ENCODE measurements at places on chromosomes 1 and 21.

GRCh38 chr1:213414911-213415310, 363.9 kb downstream of the RPS6KC1 start:
- no peak for DNase-seq

GRCh38 chr1:39833121-39833520, 44.5 kb upstream of the BMP8B start:
- peak; percentile 89 for DNase-seq

- no peak for DNase-seq
Measured at GRCh38 chr21:25342816-25343215, 264.5 kb downstream of the MRPL39 start.

DNA sequence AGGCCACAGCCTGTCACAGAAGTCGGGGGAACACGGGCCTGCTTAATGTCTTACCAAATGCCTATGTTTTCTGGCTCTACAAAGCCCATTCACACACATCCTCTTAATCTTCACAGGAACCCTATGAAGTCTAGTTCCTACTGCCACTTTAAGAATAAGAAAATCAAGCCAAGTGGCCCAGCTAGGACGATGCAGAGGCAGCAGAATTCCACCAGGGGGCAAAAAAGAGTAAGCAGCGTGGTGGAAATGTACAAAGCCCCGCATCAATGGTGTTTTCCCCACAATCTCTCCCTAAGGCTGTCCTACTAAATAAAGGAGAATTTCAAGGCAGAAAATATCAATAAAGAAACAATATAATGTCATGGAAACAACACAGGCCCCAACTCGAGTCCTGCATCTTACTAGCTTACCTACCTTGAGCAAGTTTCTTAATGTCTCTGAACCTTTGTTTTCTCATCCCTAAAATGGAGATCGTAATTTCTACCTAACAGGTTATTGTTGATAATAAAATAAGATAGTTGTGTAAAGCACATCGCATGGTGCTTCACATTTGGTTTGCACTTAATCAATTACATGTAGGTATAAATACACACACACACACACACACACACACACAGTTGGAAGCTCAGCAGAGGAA, 21.4 kb downstream of the SEC16B start:
- peak; percentile 45 for DNase-seq

GRCh38 chr1:43671626-43672330, 21.8 kb downstream of the KDM4A start:
- DNase-seq: no peak

DNA sequence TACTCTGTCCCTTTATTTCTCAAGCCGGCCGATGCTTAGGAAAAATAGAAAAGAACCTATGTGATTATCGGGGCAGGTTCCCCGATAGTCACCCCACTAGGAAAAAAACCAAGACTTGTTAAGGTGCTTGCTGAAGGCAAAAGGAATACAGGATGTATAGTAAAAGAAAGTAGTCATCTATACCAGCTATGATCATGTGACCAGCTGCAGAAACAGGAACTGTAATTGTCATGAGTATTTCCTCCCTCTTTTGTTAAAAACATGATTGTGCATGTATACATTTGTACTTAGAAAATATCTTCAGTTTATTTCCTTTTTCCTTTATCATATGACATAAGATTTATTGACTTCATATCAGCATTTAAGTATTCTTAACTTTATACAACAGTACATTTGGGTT, 30.5 kb downstream of the PIGK start:
- DNase-seq: no peak

GRCh38 chr21:33916200-33916567, 580 bp upstream of the ATP5PO start:
- no peak for DNase-seq

DNA sequence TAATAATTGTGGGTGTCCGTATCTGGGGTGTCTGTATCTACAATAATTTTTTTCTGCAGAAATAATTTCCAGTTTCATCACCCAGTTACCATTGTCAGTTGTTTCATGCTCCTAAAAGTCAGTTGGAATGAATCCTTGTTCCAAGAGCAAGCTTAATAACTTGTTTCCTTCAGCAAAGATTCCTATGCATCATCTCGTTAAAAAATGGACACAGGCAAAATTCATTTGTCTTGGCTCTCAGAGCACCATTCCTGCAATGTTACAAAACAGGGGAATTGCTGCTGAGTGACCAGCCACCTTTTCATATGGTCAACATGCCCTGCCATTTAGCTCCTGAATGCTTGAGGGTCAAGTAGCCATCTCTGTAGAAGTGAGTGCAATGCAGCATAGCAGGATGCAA, 393.4 kb downstream of the KCNT2 start:
- no peak for DNase-seq

- no peak for DNase-seq
Measured at GRCh38 chr1:216306830-216307229, 116.4 kb downstream of the USH2A start.

- no peak for DNase-seq
Measured at GRCh38 chr1:12475947-12476346, 142.1 kb downstream of the DHRS3 start.

GRCh38 chr1:155966135-155966534, 12.2 kb downstream of the ARHGEF2 start:
- no peak for DNase-seq

DNA sequence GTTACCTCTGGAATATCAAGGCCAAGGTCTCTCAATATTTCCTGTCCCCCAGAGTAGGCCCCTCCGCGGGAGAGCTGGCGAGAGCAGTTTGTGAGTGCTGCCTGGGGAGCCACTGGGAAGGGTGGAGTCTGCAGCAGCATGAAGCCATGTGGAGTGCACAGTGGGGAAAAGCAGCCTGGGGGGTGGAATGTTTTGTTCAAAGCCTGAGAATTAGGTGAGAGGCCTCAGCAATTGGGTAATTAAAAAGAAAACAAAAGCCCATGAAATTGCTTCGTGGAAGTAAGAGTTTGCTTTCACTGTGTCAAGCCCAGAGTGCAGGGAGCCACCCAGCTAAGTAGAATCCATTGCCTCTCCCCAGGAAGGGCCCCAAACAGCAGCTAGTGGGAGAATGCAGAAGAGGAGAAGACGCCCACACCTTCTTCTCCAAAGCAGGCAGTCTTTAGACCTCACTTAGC, 30.2 kb upstream of the DISC1 start:
- DNase-seq: no peak

DNA sequence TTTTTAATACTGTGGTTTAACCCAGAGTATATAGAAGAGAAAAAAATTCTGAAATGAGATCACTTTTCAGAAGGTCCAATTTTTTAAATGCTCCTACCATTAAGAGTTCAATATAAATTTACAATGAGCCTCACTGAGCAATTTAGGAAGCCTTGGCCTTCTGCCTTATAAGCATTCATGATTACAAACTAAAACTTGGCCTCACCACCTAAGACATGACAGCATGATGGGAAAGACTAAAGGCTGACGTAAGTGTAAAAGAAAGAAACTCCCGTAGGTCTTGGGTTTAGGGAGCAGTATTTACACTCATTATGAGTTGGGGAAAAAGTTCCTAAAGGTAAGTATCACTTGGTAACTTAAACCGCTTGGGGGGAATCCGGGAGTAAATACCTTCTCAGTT, 70.7 kb upstream of the ESRRG start:
- DNase-seq: no peak

DNA sequence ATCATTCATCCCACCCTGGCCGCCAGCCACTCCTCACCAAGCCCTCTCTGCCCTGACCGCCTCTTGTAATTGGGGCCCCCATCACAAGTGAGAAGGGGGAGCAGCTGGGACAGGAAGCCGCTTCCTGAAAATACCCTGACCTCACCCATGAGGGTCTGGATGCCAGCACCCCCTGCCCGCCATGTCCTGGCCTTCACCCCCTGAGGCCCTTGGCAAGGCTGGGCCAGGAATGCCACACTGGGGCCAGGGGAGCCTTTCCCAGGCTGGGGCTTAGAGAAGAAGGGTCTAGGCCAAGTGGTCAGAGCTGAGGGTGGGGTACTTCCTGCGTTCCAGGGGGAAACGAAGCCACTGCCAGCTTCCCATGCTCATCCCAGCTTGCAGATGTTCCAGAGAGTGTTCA, 60.5 kb downstream of the TAS1R2 start:
- DNase-seq: no peak

GRCh38 chr1:95216292-95216990, 17.6 kb upstream of the RWDD3 start:
- DNase-seq: no peak

DNA sequence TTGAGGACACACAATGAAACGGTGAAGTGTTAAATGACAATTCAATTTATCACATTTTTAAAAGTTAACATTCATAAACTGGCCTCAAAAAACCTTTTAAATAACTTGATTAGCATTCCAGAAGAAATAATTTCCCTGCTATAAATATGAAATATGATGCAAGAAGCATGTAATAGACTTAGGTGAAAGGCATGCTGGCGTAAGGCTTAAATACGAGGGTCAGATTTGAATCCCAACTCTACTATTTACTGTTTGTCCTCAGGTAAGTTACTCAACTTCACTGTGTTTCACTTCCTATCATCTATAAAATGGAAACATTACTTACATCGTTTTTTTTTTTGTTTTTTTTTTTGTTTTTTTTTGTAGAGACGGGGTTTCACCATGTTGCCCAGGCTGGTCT, 40.8 kb downstream of the EPRS1 start:
- no peak for DNase-seq

Data from NCI-H2107 (cell line).